Activated naive CD8-positive, alpha-beta T cell treated with anti-CD3 and anti-CD28 coated beads, Interleukin-2, amount 10 ng/mL, durations not matched to agents 7 days and 5 days (primary cell): ENCODE measurements at places on chromosomes 12 and 14.

DNA sequence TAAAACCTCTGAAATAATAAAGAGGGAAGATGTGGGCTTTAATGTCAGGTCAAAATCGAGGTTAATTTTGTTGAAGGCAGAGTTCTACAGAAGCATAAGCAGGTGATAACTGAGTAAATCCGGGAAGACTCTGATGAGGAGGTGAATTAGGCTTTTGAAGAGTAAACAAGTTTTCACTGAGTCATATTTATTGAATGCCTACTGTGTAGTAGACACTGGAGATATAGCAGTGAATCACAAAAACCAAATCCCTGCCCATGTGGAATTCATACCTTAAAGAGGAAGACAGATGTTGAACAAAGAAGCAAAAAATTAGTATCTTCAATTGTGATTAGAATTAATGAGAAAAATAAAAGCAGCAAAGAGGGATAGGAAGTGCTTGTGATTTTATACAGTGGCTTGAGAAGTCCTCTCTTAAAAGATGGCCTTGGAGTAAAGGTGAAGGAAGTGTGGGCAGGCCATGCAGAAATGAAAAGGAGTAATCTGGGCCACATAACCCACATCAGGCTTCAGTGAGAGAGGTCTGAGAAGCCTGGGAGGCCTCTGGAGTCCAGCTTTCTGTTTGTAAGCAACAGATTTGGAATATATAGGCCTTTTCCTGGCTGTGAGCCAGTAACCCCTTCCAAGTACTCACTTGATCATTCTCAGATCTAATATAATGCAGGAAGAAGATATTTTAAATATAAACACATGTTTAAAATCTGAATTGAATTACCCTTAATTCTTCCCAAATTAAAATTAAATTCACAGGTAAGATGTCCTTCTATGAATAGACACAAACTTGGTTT, 46.7 kb downstream of the BHLHE41 start:
- no peak for DNase-seq

DNA sequence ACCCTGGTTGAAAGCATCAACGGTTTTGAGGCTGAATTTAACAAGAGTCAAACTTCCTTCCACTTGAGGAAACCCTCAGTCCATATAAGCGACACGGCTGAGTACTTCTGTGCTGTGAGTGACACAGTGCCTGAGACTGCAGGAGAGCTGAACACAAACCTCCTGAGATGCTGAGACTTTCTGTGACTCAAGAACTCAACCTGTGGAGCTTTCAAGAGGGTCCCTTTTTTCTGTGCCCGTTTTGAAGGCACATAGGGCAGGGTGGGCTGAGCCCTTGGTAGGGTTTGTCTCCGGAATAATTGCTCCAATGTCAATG, 305.3 kb upstream of the OR4E1 start:
- no peak for DNase-seq

- DNase-seq, result no peak
These were observed 165.8 kb upstream of the SYT1 start for GRCh38 chr12:78698747-78699146.

DNA sequence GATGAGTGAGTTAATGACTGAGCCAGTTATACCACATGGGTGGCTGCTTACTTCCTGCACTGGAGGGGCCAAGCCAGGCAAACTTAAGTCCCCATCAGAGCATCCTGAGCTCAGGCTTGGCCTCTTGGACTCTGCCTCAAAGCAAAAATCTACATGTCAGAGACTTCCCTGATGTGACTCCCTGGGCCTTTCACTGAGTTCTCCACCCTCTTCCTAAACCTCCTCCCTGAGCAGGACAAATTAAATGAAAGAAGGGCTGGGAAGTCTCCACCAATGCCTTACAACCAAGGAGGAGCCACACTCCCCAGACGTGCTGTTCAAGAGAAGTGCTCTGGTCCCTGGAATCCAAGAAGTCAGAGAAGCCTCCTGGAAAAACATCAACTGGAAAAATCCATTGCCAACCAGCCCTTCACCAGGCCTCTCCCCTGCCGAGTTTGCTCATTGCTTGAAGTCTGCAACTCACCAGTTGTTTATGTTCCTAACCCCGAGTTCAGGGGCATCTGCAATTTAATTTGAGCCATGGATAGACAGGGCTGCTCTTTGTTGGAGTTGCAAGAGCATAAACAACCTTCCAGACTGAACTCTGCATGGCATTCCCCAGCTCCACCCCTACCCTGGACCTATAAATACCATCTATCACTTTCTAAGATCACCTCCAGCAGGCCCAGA, 160.5 kb downstream of the ANO2 start:
- no peak for DNase-seq

GRCh38 chr14:24439830-24440605, 2.6 kb downstream of the SDR39U1 start:
- DNase-seq, result no peak

- DNase-seq, result no peak
These were observed 253.3 kb downstream of the ATXN7L3B start for GRCh38 chr12:74790931-74791330.
